ENCODE measurements at places on chromosomes 11 and 22.

DNA sequence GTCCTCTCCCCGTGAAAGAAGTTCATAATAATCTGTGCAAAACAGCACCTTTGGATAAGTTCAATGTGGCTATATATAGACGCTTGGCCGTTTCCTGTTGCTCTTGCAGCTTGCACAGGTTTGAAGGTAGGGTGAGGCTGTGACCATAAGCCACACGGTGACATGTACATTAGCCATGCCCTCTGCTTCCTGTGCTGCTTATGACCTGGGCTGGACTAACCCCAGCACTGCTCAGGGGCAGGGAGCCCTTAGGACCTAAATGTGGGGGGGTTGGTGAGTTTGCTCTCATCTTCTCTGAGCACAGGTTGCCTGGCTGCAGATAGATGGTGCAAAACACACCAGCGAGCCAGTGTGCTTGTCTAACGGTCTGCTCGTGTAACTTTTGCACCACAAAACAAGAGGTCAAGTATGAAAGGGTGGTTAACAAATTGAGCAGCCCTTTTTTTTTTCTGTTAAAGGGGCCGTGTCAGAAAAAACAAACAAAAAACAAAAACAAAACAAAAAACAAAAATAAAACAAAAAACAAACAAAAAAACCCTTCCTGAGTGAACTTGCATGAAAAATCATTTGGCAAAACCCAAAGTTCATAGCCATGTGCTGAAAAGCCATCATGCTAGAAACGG is 37.3 kb downstream of the FLI1 start:
- no peak for DNase-seq

GRCh38 chr11:20668844-20669819 is at the start of gene NELL1:
Gene NELL1, plus strand, starts transcription at chr11:20669586.
- no peak for DNase-seq

DNA sequence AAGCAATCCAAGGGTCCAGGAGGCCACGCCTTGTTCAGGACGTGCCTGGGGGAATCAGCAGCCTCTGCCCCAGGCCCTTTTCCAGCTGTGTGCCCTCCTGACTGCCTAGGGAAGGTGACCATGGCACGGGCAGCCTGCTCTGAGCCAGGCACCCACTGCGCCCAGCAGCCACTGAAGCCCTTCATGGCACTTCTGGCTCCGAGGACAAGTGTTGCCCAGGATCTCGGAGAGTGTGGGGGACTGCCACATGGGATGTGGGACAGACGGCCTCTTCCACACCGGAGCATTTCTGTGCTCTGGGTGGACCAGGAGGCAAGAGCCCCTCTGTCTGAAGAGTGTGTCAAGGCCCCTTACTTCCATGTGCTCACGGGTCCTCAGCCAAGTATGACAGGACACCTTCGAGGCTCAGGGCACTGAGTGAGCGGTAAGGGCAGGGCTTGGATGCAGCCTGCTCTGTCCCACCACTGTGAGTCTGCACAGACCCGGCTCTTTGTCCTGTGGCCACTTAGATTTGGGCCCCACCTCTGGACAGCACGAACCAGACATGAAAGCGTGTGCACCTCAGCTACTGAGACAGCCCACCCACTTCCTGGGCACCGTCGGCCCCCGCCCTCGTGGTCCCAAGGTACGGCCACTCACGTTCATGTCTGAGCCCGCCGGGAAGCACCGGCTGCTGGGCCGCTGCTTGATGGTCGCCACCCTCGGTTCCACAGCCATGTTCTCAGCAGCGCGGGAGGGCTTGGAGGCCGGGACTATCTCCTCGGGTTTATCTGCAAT is 93.6 kb downstream of the CTTN start:
- DNase-seq, result no peak

- DNase-seq, result no peak
Observed at GRCh38 chr22:47379037-47379436, 616.6 kb downstream of the TBC1D22A start.

GRCh38 chr11:70510571-70510970 is 112.2 kb downstream of the CTTN start:
- peak; percentile 5 for DNase-seq

DNA sequence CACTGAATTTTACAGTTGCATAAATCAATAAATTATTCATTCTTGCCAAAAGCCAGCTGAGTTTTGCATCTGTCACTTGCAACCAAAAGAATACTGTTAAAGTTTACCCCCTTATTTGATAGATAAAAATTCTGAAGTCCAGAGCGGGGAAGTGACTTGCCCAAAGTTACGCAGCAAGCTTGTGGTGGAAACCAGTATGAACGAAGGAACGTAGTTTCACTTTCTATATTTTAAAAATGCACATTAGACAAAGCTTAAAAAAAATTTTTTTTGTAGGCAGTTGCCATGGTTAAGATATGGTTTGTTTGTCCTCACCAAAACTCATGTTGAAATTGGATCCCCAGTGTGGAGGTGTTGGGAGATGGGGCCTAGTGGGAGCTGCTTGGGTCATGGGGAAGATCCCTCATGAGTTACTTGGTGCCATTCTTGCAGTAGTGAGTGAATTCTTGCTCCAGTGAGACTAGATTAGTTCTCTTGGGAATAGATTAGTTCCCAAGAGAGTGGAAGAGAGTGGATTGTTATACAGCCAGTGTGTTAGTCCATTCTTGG is 46.3 kb upstream of the SEZ6L start:
- no peak for DNase-seq

DNA sequence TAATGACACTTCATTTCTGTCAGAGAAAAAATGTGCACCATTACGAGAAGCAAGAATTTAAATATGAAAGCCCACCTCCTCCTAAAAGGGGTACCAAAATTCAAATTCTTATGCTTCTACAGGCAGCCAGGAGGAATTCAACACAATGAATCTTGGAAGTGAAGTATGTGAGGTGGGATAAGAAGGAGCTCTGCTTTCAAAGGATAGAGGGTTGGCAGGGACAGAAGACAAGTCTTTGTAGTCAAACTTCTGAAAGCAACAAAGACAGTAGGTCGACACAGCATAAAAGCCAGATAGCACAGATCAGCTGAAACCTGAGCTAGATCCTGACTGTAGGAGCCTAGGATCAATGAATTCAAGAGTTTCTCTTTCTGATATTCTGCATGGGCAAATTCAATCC is 17.4 kb downstream of the NARS2 start:
- no peak for DNase-seq

DNA sequence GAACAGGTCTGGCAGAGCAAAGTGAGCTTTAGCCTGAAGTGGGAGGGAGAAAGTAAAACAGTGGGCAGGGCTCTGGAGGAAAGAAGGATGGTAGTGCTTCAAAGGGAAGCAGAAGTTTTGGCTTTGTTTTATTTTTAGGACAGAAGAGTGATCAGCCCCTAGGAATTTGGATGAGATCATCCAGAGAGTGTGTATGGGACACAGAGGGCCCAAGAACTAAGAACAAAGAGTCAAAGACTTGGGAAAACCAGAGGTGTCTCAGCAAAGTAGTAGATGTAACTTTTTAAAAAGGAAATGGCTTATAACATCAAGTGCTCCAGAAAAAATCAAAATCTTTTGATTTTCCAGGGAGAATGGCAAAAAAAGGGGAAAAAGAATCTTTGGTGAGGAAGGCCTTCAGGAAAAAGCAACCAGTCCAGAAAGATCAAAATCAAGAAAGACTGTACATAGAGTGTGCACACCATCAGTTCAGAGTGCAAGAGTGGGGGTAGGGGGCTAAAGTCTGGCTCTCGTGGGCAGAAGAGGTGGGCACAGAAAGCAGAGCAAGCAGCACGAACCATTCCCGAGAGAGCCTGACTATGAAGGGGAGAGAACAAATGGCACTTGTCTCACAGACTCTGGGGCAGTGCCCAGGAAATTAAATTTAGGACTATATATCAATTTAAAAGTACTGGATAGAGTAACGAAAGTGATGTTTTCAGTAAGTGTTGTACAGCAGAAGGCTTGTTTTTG is 30.0 kb downstream of the MAPK1 start:
- no peak for DNase-seq

- DNase-seq, result no peak
Observed at GRCh38 chr22:45527456-45527855, 24.8 kb downstream of the FBLN1 start.

DNA sequence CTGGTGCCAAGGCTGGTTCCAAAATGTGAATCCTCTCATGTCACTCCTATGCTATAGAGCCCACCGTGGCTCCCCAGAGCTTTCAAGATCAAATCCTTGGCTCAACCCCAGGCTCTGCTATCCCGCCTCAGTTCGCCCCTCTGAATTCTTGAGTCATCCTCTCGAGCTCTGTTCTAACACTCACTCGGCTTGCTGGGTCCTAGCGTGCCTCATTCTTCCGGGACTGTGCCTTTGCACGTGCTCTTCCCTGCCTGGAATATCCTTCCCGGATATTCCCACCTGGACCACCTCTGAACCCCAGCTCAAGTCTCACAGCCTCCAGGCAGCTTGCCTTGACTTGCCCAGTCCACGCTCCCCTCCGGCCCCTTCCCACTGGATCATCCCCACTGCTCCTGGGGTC is 13.0 kb downstream of the KCTD17 start:
- no peak for DNase-seq

DNA sequence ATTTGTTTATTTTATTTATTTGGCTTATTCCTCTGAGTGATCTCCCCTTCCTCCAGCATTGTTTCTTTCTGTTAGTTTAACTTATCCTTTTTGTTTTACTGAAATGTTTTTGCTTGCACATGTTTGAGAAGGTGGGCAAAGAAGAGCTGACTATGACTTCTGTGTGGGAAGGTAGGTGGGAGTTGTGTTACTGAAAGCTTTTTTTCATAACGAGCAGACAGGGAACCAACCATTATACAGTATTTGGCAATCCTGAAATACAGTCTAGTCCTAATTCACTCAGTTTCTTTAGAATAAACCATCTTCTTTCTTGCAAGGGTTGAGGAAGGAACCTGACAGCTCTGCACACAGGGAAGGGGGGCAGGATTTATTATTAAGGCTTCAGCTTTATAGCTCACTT is 37.0 kb upstream of the PAK1 start:
- no peak for DNase-seq

DNA sequence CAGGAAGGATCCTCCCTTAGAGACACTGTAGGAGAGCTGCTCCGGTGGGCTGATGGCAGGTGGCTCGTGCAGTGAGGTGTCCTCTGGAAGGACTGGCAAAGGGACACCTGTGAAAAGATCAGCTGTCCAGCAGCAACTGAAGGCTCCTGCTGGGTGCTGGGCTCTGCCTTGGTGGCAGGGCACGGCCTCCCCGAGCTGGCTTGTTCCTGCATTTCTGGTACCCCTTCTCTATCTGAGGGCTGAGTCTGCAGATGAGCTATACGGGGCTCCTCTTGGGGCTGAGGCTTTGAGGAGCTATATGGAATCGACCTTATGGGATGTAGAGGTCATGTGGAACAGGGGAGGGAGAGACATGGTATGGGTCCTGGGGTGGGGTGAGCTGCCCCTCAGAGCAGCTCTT is 875.8 kb downstream of the BRD1 start:
- DNase-seq, result no peak

DNA sequence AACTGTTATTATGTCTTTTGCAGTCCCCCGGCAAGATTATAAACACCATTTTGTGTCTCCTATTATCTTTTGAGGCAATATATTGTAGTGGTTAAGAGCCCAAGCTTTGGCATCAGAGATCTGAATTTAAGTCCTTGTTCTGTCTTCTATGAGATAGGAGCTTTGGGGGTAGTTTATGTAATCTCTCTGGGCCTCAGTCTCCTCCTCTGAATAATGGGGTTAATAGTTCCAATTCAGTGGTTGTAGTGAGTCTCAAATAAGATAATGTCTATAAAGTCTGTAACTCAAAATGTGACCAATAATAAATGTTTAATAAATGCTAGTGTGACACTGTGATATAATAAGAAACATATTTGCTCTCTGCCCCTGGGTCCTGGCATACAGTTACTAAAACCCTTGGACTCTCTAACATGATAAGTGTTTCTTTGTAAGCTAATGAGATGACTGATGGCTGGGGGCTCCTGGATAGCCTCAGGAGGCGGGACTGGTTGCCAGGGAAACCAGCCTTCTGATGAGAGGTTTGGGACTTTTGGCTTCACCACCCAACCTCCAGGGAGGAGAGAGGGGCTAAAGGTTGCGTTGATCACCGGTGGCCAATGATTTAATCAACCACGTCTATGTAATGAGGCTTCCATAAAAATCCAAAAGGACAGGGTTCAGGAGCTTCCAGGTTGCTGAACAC is 183.4 kb upstream of the MTMR2 start:
- DNase-seq, result no peak

DNA sequence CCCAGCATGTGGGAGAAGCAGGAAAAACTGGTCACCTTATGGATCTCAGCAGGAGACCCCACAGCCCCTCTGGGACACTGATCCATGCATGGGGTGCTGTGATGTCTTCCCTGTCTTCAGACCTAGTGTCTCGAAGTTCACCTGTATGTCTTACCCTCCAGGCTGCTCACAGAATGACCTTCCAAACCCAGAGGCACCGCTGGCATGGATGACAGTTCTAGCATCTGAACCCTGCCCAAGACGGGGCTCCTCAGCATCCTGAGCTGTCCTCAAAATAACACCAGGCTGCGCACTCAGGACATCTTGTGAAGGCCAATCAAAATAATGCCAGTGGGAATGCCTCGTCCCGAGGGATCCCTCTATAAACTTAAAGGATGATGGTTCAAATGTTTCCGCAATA is 824.9 kb downstream of the TBC1D22A start:
- no peak for DNase-seq

- no peak for DNase-seq
Observed at GRCh38 chr11:27874998-27875830, 175.0 kb upstream of the BDNF start.

DNA sequence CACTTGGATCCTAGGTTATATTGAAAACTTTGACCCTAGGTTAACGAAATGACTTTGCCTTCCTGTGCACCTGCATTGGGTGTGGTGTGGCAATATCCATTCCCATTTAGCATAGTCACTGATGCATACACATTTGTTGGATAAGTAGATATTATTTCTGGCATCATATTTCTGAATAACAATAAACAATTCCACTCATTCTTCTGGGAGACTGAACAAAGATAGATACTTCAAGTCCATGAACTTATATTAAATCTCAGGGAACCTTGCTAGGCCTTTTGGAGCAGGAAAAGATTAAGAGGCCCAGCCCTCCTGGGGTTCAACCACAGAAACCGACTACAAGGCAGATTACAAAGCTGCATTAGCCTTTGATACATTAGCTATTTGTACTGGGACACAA is 118.9 kb downstream of the MSANTD4 start:
- no peak for DNase-seq

DNA sequence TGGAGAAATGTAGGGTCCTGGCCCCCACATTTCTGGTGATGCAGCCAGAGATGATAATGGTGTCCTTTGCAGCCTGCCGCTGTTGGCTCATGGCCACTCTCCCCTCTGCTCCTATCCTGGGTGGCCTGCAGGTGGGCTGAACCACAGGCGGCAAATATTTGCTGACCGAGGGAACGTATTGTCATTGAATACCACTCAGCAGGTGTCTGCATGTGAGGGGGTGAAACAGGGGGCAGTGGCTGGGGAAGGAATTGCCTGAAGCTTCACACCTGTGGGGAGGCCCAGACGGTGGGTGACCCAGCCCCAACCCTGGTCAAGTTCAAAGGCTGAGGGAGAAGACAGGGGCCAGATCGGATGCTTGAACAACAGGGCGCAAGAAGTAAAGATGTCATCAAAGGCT is 73.3 kb upstream of the WNT11 start:
- DNase-seq, result no peak

- no peak for DNase-seq
Observed at GRCh38 chr11:65932558-65932919, 12.7 kb upstream of the TSGA10IP start.
